NCI-H1417 (cell line): ENCODE measurements at places on chromosomes 12 and 14.

GRCh38 chr12:89567691-89568239 is 41.9 kb upstream of the POC1B start:
- DNase-seq: no peak

- DNase-seq: no peak
These were observed 430.2 kb upstream of the SEL1L start for GRCh38 chr14:81963846-81964245.

GRCh38 chr14:71566276-71566675 is 366.0 kb upstream of the RGS6 start:
- no peak for DNase-seq

GRCh38 chr12:58186401-58186800 is 245.0 kb downstream of the ATP23 start:
- DNase-seq: no peak

- DNase-seq: no peak
These were observed 49.2 kb upstream of the ERGIC2 start for GRCh38 chr12:29429999-29430715.

DNA sequence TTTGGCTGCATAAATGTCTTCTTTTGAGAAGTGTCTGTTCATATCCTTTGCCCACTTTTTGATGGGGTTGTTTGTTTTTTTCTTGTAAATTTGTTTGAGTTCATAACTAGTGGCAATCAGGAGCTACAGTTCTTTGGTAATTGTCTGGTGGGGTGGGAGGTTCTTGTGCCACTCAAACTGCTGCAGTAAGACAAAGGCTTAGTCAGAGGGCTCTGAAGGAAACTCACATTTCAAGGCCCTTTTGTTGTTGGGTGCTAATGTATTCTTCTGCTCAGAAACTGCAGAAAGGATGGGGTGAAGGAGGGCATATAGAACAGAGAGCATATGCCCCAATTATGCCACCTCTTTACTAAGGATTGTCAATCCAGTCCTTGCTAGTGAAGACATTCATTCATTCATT is 21.9 kb downstream of the MYRFL start:
- DNase-seq: no peak

DNA sequence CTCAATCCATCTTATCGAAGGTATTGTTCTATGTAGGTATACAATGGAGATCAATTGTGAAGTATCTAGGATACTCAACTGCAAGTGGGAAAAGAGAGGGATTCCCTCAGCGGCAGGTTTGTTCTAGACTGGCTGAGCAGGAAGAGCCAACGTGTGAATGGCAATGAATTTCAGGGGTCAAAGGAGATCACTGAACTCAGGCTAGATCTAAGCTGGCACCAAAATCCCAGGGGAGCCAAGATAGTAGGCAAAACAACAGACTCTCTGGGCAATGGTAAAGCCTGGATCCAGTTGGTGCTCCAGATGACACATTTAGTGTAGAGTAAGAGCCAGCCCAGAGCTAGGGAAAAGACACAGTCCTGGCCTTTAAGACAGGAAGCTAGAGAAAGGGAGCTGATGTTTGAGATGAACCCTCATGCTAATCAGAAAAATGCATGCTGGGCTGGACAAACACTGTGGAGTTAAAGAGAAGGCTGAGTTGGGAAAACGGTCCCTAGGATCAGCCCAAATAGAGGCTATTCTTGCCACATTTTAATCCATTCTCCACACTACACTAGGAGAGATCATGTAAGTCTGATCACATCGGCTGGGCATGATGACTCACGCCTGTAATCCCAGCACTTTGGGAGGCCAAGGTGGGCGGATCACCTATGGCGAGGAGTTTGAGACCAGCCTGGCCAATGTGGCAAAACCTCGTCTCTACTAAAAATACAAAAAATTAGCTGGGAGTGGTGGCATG is 45.6 kb downstream of the EFCAB11 start:
- no peak for DNase-seq

DNA sequence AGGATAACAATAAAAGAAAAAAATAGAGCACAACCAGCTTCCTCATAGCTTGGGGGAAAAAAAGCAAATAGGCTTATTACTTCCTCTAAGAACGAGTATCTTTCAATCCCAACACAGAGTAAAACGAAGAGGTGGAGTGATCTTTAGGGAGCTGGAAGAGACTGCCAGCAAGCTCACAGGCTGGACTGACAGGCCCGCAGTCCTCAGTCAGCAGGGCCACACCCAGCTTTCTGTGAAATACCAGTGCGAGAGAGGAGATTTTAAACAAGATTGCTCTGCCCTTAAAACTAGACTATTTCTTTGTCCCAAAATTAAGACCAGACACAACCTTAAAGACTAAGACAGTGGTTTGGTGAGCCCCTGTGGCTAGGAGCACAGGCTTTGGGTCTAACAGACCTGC is 32.9 kb downstream of the SETD3 start:
- DNase-seq: no peak

- DNase-seq: no peak
These were observed 30.4 kb downstream of the FBXO34 start for GRCh38 chr14:55301437-55302121.

DNA sequence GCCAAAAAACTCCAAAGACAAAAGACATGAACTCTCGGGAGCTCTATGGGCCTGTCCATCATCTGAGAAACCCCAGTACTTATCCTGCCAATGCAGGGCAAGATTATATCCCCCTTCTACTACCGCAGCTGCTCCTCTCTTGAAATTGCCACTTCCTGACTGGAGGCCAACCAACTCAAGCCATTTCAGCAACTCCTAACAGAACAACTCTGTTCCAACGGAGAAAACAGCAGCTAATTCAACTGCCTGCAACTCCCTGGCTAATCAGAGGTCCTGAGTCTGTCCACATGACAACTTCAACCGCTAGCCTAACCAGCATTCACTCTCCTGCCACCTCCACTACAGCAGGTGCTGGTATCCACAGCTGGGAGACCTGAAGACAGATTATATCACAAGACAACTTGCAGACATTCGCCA is 24.1 kb downstream of the CEP83 start:
- no peak for DNase-seq

DNA sequence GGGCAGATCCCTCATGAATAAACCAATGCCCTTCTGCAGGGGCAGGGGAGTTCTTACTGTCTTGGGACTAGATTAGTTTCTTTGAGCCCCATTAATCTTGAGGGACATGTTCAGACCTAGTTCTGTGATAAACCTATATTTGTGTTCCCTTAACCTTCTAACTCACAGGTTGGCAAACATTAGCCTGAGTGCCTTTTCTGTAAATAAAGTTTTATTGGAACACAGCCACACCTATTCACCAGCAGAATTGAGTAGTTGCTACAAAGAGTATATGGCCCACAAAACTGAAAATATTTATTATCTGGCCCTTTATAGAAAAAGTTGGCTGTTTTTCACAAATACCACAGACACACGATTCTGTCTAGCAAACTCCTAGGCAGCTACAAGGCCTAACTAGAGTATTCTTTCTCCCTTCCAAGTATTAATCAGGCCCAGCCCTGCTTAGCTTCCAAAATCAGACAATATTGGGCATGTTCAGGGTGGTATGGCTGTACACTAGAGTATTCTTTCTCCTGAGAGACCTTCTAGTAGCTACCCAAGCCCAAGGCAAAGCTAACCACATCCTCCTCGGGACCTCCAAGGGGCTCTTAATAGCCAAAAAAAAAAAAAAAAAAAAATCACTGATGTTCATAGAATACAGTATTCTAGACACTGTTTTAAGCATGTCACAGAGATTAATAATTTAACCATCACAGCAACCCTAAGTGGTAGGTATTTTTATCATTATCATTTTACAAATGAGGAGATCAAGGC is 199.3 kb upstream of the PWP1 start:
- DNase-seq: no peak

- DNase-seq: peak; percentile 74
These were observed 8.6 kb downstream of the PPP1R1A start for GRCh38 chr12:54579696-54580333.

DNA sequence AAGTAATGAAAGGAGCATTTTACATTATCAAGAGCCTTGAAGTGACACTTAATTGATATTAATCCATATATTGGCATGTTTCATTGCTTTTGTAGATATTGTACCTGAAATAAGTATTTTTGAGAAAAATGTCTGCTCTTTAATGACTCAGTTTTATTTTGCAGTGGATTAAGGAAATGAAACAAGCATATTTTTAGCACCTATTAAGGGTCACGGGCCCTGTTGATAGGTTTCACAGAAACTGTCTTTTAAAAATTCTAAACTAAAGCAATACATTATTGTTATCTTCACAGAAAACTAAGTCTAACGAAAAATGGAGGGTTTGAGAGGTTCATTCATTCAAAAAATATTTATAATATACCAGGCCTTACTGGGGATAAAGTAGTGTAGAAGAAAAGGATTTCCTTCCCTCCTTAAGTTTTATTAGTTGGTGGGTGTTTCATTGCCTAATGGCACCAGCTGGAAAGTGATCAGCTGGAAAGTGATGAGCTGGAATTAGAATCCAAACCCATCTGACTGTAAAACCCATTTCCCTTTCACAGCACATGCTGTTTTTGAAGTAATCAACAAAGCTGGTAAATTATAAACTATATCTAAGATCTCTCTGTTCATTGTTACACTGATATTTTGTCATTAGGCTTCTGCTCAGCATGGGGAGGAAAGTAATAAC is 54.2 kb downstream of the PTPRQ start:
- DNase-seq: no peak

GRCh38 chr12:78028426-78028825 is 197.7 kb downstream of the NAV3 start:
- DNase-seq: no peak

- DNase-seq: no peak
These were observed 78.4 kb downstream of the MNAT1 start for GRCh38 chr14:60812987-60813386.

- no peak for DNase-seq
These were observed 17.2 kb downstream of the ADGRD1 start for GRCh38 chr12:130970908-130971233.

DNA sequence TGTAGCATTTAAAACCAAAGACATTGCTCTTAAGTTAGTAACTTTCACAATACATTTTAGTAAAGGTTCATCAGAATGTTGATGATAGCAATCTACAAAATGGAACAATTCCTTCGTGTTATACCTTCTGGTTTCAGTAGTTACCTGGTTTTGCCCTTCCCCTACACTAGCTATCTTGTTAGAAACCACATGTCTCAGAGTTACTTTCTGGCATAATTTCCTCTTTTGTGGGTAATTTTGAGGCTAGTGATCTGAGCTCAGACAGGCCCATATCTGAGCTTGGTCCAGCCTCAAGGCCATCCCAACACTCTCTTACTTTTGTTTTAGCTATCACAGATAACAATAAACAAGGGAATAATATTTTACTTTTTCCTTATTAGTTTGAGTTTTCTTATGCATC is 196.9 kb downstream of the KITLG start:
- DNase-seq: no peak

- peak; percentile 57 for DNase-seq
These were observed 20.0 kb downstream of the TMEM30B start for GRCh38 chr14:61260939-61261776.

- peak; percentile 8 for DNase-seq
These were observed 1321.2 kb upstream of the SEL1L start for GRCh38 chr14:82854901-82855300.

- peak; percentile 35 for DNase-seq
These were observed 693.9 kb downstream of the MED13L start for GRCh38 chr12:115583591-115583990.

DNA sequence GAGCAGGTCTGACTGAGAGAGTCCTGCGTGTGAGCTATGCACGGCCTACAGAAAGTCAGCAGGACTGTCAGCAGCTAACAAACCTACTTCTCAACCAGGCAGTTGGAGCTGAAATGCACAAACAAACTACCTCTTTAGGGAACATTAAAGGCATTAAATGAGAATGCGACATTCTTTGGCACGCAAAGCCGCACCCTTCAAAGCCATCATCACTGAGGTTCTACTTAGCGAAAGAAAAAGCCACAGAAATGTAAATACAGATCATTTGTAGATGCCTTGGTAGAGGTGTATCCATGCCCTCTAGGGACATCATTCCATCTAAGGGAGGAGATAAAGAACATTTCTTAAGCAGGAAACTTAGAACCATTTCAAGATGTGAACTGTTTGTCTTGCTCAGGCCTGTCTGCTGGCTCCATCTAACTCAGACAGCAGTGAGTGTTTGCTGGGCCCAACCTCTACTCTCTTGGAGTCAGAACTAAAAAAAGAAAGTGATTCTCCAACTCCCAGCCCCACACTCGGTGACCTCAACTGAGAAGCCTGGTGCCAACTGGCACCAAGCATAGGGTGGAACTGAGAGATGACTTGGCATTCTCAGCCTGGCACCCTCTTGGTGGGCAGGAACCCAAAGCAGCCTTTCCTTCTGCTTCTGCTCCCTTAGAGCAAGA is 63.5 kb upstream of the MBIP start:
- DNase-seq: peak; percentile 96

- DNase-seq: no peak
These were observed 102.7 kb downstream of the TMEM30B start for GRCh38 chr14:61178226-61179060.

- peak; percentile 12 for DNase-seq
These were observed 358.5 kb downstream of the TMEM121 start for GRCh38 chr14:105884808-105885281.

- no peak for DNase-seq
These were observed 6.6 kb downstream of the SBNO1 start for GRCh38 chr12:123358035-123358434.

GRCh38 chr14:61212546-61212945 is 68.6 kb downstream of the TMEM30B start:
- DNase-seq: no peak

- DNase-seq: no peak
These were observed 33.3 kb downstream of the KIAA0586 start for GRCh38 chr14:58460772-58461171.
